Dermis blood vessel endothelial cell (primary cell): ENCODE measurements at places on chromosomes 12 and 14.

DNA sequence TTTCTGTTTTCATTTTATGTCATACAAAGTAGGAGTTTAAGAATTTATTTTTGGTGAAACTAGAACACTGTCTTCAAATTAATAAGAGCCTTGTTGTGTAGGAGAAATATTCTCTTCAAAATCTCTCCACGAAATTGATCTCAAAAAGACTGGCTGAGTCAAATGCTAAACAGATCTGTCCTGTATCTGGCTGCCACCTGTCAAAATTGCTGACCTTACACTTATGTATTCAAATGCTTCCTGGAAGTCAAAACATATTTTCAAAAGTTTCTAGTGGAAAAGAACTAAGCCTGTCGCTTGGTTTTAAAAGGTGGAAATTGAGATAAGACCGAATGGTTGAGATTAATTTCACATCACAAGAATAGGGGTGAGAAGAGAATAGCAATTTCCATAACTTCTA lies 121.4 kb downstream of the RGS6 start:
- no peak for DNase-seq

DNA sequence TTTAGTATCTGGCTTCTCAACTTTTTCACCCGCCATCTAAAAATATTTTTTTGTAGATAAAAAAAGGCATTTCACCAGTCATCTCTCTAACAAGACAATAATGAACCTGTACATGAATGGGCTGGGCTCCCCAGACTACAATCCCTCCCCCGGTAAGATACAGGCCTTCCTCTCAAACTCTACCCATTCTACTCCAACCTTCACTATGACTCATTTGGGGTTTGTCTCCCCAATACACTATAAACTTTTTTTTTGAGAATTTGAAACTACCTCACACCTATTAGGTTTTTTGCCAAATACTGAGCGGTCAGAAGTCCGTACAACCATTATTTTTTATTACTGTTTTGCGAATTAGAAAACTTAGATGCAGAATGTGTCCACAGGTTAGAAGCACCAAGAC lies 784 bp downstream of the RPL6 start:
- peak; percentile 27 for DNase-seq

- DNase-seq = peak; percentile 98
Observed at GRCh38 chr14:61476754-61477410, 155.5 kb downstream of the PRKCH start.

DNA sequence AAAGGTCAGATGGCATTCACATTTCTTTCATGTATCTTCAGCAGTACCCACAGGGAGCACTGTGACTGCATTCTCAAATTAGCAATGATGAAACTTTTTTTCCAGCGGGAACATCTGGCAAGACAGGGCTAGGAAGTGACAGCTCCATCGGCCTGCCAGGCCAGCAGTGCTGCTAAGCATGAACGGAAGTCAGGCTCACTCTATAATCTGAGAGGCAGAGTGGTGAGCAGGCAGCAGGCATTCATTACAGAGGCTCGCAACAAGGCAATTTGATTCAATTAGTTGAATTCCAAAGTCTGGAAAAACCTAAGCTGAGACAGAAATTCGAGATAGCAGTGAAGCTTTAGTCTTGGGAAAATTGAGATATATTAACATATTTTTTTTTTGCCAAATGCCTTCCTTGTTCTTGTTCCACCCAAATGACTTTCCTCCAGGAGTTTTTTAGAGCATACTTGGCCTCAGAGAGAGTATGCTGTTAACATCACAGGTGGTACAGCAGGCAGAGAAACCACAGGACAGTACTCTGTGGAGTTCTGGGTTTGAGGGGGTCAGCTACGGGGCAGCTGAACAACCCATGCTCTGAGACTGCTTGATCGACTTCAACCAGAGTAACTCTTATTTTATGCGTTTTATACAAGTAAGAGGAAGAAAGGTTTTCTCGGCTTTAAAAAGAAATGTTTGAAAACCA lies 414.9 kb downstream of the APAF1 start:
- no peak for DNase-seq
